Effector memory CD8-positive, alpha-beta T cell (primary cell): ENCODE measurements at places on chromosomes 3 and 15.

- DNase-seq, result no peak
Measured at GRCh38 chr3:134056464-134056891, 26.8 kb upstream of the SLCO2A1 start.

DNA sequence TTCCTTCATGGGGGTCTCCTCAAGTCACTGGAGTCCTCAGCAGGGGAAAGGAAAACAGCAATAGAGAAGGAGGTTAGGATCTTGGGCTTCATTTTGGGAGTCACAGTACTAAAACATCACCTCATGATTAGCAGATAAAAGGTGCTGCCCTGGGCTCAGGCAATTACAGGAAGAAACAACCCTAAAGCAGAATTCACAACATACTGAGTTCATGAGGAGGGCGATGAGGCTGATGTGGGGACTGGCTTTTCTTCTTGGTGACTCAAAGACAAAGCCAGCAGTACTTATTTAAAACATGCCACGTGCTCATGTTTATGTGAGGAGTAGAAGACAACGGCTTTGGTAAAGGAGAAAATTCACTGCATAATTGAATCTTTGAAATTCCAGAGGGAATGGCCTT, 822.3 kb upstream of the CFAP20DC start:
- no peak for DNase-seq

- DNase-seq, result no peak
Measured at GRCh38 chr3:171974986-171975837, 64.2 kb upstream of the FNDC3B start.

- DNase-seq, result peak; percentile 81
Measured at GRCh38 chr3:50260027-50260941, 8.7 kb upstream of the SEMA3B start.

- no peak for DNase-seq
Measured at GRCh38 chr15:50219820-50220219, 37.8 kb downstream of the SLC27A2 start.

DNA sequence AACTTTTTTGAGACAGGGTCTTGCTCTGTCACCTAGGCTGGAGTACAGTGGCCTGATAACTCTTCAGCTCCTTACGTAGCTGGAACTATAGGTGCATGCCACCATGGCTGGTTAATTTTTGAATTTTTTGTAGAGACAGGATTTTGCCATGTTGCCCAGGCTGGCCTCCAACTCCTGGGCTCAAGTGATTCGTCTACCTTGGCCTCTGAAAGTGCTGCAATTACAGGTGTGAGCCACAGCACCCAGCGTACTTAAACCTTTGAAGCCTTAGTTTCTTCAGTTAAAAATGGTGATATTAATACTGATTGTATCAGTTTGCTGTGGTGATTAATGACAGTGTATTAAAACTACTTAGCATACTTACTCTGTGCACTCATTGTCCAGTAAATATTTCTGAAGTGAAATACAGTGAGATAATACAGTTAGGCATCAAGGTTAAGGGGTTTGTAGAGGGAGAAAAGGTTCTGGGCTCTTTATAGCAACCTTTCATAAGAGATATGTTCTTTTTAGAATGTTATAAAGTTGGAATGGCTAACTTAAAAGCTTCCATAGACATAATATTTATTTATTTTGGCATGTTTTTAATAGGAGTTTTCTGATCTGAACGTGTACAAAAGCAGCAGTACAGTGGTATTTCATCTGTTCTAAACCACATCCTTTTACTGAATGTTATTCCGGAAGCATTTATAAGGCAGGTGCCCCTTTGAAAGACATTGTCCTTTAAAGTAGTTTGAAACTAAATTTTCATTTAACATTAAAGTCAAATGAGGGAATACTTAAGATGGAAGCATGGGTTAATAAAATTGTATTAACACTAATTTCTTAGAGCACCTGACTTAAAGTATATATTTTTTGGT, 23.6 kb downstream of the NCK1 start:
- no peak for DNase-seq

- no peak for DNase-seq
Measured at GRCh38 chr15:66765478-66766281, 63.6 kb downstream of the SMAD6 start.

- DNase-seq, result no peak
Measured at GRCh38 chr15:64447536-64448315, 12.7 kb upstream of the ZNF609 start.
